ENCODE measurements at places on chromosomes 7 and 10.

GRCh38 chr7:85509476-85509875, 322.6 kb upstream of the SEMA3D start:
- DNase-seq, result no peak

GRCh38 chr10:35563261-35563891, 41.8 kb upstream of the GJD4 start:
- peak; percentile 70 for DNase-seq

DNA sequence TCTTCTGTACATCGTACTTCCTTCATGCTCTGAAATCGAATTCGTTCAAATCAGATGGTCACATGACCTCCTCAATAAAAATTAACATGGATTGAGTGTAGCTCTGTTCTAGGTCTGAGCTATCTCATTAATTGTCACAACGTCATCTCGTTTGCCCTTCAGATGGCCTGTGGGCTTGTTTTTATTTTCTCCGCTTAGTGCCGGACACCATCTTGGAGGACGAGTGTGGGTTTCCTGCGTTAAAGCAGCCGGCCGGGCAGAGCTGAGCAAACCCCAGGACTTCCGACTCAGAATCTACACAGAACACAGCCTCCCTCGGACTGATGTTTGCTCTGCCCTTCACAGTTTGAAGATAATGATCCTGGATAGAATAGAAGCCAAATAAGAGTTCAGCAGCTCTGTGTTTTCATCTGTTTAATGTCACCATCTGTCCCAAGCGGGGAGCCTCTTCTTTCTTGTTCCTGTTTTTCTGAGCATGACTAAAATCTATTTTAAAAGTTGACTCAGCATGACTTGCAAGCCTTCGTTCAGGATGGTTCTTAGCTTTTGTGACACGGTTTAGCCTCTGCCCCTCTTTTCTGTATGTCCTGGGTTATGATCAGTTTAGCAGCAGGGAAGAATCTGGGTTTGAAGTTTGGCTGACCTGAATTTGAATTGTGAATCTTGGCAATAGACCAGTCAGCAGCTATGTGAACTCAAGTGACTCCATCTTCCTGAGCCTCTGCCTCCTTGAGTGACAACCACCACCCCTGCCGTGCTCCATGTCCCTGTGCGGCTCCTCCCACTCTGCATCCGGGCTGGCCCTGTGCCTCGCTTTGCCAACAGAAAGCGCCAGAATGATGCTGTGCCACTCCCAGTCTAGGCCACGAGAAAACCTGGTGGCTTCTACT, 30.6 kb upstream of the GALNTL5 start:
- DNase-seq, result peak; percentile 47

GRCh38 chr7:102211590-102212550, 74.8 kb upstream of the SH2B2 start:
- DNase-seq, result no peak

DNA sequence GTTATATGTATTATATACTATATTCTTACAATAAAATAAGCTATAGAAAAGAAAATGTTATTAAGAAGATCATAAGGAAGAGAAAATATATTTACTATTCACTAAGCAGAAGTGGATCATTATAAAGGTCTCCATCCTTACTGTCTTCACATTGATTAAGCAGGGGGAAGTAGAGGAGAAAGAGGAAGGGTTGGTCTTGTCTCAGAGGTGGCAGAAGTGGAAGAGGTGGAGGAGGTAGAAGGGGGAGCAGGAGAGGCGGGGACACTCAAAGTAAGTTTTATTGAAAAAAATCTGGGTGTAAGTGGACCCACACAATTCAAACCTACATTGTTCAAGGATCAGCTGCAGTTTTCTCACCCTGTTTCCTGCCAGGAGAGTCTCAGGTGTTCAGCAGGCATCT, 28.9 kb upstream of the ERCC6 start:
- no peak for DNase-seq

DNA sequence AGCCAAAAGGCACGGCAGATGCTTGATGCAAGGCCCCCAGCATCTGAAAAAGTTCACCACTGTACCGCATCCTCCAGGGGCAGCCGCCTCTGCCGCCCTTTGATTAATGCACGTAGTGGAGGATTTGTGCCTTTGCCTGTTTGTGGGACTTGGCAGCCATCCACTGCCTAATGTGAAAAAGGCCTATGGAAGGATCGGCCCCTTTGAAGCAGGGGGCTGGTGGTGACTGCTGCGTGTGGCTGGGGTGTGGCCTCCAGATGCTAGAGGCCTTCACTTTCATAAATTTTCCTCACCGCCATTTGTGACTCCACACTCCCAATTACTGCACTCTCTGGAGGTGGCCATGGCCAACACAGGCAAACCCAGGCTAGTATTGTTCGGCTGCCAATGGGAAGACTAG, 226.0 kb downstream of the BMPER start:
- DNase-seq, result no peak

GRCh38 chr7:129136887-129137642, 7.4 kb upstream of the TSPAN33 start:
- no peak for DNase-seq

- no peak for DNase-seq
Measured at GRCh38 chr10:110373059-110373458, 68.3 kb upstream of the SMNDC1 start.

- peak; percentile 39 for DNase-seq
Measured at GRCh38 chr7:37916673-37917660, at the start of gene SFRP4. Gene SFRP4, minus strand, starts transcription at chr7:37916817. Its CDS starts 280 bp downstream, at chr7:37916537.

DNA sequence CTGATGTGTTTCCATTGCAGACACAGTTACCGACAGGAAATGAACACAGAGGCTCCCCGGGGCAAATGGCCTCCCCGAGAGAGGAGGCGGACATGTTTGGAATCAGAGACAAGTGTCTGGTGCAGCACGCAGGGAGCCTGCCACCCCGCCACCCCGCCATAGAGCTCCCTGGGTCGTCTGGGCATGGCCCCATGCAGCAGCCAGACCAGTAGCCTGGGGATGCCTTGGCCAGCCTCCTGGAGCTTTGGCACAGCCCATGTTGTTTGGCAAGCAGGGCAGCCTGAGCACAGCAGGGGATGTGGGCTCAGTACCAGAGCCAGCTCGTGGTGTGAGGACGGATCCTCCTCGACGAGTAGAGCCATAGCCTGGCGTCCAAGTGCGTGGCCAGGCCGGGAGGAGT, 80.8 kb downstream of the NKX6-2 start:
- no peak for DNase-seq

- DNase-seq, result no peak
Measured at GRCh38 chr7:151339651-151340382, 1.8 kb upstream of the NUB1 start.

GRCh38 chr7:26099236-26099635, 52.8 kb upstream of the NFE2L3 start:
- no peak for DNase-seq

- no peak for DNase-seq
Measured at GRCh38 chr10:17547060-17547459, 70.1 kb downstream of the HACD1 start.
